ENCODE measurements at places on chromosomes 3 and 15.
A peak's percentile ranks its signal among the peaks of the same experiment; 100 is the strongest.

- DNase-seq: peak; percentile 6
These were observed 517 bp downstream of the FBN1 start for GRCh38 chr15:48644827-48645557.

- DNase-seq: no peak
These were observed 83.5 kb downstream of the SSR3 start for GRCh38 chr3:156471431-156471830.

DNA sequence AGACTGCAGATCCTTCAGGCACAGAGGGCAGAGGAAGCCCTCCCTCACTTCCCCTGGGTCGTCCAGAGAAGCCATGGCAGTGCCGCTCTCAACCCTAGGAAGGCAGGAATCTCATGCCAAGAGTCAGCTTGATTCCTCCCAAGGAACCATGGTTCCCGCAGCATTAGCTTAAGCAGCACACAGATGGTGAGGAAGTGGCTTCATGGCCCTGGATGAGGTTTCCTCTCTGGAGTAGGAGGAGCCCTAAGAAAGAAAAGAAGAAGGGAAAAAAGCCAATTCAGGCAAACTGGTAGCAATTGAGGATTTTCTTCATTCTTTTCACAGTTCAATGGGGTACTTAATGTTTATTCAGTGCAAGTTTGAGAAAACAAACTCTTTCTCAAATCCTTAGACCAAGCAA lies 2.9 kb downstream of the RBSN start:
- no peak for DNase-seq

DNA sequence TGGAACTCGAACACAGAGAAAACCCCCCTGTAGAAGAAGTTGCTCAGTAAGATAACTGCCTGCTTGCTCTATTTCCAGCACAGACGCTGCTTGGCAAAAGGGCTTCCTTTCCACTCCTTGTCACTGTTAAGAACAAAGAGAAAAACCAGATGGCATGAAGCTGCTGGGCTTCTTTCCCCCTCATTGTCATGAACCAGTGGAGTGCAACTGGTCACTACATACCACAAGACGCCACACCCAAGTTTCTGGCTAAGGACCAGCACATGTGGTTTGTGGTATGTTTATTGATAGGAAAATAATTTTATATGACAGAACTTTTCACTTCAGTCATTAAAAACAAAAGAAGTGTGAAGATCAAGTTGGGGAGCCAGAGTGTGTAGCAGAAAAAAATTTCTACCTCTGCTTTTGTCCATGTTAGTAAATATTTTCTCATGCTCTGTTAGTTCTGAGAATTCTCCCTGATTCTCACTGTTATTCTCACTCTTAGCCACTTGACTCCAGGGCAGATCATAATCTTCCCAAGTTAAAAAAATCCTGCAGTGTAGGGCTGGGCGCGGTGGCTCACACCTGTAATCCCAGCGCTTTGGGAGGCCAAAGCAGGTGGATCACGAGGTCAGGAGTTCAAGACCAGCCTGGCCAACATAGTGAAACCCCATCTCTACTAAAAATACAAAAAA lies 37.9 kb downstream of the CLK3 start:
- DNase-seq: no peak

DNA sequence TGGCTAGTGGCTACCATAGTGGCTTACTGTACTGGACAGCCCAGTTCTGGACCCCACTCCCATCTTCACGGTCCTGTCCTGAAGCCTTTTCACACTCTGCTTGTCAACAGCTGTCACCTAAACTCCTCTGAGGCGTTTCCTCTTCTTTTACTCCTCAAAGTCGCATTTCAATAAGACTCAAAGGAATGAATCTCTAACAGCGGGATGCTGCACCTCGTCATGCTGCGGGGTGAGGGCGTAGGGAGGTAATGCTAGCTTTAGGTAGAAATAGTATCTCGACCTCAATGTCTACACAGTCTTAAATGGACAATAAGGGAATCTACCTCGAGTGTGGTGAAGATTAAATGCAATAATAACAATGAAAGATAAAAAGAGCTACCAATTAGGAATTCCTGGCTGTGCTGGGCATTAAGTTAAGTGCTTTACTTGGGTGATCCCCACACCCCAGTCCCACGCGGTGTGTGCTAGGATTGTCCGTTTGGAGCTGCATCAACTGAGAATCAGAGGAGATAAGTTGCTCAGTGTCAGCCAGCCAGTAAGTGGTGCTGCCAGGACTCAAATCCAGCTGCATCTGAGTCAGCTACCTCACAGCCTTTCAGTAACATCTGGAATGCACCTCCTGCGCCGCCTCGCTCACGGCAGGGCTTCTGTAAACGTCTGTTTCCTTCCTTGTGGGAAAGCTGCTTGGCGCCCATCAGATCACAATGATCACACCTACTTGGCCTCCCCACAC lies 14.0 kb downstream of the PLA2G4D start:
- DNase-seq: no peak

DNA sequence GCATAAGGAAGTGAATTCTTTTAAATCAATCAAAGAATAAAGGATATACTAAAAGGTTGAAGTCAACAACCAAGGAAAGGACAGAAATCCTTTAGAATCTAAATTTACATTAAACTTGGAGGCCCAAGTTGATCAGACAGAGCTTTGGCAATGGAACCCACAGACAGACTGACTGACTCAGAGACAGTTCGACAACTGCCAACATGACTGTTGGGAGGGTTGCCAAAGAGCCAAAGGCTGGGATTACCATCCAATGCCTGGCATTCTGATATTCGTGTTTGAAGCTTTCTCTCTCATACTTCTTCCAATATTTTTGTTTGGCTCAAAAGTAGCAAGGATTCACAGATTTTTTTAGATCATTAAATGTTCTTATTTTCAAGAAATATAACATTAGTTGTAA lies 406.1 kb downstream of the PLCL2 start:
- DNase-seq: no peak

GRCh38 chr15:66251790-66252684 lies 1.5 kb downstream of the MEGF11 start:
- DNase-seq: peak; percentile 54

- DNase-seq: no peak
These were observed 15.9 kb downstream of the ARHGAP31 start for GRCh38 chr3:119310071-119310470.

GRCh38 chr3:184756151-184757021 lies 44.5 kb upstream of the MAGEF1 start:
- no peak for DNase-seq

- no peak for DNase-seq
These were observed 130.3 kb upstream of the WNT5A start for GRCh38 chr3:55617385-55617784.

GRCh38 chr3:28841441-28841840 lies 439.4 kb upstream of the RBMS3 start:
- peak; percentile 1 for DNase-seq

DNA sequence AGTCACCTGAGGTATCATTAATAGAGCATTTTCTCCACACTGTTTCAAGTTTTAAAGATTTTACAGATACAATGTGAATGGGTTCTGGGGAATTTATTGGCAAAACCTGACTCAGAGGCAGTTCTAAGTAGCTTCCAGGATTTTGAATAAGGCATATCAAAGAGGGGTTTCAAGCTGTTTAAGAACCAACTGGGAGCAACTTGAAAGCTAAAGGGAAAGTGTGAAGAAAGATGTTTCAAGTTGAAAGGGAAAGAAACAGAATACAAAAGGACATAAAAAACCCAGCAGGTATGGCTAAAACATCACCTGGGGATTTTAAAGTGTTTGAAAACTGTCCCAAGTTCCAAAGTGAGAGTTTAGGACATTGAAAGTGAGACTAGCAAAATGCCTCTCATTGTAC lies 17.8 kb upstream of the SERPINI2 start:
- no peak for DNase-seq

GRCh38 chr3:120022729-120023128 lies 71.5 kb downstream of the GSK3B start:
- no peak for DNase-seq

DNA sequence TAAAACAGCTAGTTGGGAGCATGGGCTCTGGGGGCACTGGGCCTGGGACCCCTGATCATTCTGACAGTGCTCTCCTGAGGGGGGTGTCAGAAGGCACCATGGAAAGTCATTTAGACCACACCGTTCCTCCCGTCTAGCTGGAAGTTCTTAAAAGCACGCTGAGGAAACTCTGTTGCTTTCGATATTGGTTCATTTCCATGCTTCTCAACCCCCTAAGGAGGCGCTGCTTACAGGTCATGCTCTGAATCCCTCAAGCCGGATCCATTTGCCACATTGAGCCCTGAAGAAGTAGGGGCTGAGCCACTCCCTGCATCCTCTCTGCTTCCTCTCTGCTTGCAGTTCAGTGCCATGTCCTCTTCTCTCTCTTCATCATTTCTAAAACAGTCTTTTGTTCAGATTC lies 187.2 kb downstream of the CACNA2D3 start:
- no peak for DNase-seq

DNA sequence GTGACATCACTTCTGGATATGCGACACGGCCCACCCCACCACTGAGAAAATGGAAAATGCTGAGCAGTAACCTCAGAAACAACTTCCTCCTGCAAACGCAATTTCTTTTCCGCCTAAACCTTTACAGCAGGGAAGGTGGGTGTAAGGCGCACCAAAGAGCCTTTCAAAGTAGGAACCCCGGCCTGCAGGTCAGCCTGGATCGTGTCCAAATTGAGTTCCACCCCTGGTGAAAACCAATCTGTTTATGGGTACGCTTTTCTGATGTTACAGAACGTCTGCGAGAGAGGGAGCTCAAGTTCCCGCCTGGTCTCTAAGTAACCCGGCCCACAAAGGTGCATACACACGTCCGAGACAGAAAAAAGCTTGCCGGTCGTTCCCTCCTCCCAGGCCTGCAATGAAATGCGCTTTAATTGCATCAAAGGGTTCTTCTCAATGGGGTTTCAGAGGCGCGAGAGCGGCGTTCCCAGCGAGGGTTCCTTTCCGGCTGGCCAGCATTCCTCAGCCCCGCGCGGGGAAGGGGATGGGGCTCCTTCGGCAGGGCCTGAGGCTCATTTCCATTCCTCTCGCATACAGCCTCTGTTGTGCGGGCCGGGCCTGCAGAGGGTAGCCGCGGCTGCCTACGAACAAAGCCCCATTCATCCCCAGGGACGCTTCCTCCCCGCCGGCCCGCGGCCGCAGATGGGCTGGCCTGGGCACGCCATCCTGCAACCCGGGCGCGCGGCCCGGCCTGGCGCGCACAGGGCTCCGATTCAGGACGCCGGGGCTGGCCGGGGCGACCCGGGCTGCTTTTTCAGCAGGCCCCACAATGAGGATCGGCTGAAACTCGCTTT lies 138.1 kb downstream of the TMCO5A start:
- no peak for DNase-seq

DNA sequence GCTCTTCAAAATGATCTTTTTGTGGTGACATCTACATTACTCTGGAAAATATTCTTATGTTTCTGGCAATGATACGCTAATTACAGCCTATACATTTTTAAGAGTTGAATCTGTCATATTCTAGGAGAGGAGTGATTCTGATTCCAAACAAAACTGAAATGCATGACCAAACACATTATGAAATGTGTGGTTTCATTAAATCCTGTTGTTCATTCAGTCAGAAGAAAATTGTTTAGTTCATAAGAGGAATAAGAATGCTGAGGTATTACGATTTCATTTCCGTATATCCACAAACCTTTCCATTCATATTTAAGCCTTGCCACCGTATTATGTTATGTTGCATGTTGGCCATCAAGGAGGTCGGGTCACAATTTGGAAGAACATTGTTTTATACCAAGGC lies 345.1 kb downstream of the FEZF2 start:
- DNase-seq: no peak

- no peak for DNase-seq
These were observed 440.5 kb downstream of the NTRK3 start for GRCh38 chr15:87816016-87816415.

- DNase-seq: no peak
These were observed 156.3 kb downstream of the LPP start for GRCh38 chr3:188310270-188310710.

GRCh38 chr3:100105501-100105900 lies 8.8 kb downstream of the FILIP1L start:
- no peak for DNase-seq

- no peak for DNase-seq
These were observed 30.8 kb downstream of the ACSBG1 start for GRCh38 chr15:78203346-78204225.

DNA sequence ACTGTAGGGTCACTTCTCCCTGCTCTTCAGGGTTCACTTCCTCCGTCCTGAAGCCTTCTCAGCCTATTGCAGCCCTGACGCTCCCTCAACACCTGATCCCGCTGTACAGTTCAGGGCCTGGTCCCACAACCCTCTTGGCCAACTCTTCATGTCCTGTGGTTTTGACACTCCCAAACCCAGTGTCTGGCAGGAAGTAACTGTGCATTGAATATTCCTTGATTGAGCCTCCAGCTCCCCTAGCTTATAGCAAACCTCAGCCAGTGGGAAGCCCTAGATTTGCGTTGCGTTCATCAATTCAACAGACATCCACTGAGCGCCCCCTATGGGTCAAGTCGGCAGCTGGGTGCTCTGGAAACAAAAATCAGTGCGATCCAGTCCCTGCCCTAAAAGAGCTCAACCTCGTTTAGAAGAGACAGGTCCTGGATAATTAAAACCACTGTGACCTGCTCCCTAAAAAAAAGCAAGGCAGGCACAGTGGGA lies 13.5 kb downstream of the UBAP1L start:
- DNase-seq: peak; percentile 45

DNA sequence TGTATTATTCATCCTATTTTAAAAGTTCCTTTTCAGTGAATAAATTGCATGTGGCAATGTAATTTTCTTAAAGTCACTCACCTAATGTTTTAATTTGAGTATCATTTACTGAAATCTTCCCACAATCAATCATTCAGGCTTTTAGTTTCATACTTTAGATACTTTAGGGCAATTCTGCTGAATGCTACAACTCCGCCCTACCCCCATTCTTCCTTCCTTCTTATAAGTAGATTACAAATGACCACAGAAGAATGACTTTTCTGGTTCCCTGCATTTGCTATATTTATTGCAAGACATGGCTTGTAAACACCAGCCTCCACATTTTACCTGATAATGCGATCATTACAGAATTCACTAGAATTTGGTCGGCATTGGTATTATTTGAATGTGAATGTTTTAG lies 1061.9 kb downstream of the FHIT start:
- DNase-seq: no peak

DNA sequence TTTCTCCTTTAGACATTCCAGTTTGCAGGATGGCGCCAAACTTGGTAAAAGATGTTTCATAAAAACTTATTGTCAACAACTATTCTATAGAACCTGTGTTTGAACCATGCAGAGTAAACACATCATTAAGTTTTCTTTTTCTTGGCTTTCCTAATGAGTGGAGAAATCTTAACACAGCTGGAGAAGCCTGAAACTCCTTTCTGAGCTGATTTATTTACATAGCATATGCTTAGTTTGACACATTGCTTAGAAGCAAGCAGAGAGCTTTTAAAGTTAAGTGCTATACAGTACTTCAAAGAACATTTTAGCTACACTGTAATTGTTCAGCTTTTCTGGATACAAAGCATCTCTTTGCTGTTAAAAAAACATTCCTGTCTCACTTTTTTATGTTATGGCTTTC lies 61.0 kb upstream of the PAQR5 start:
- DNase-seq: no peak

- DNase-seq: no peak
These were observed 14.2 kb upstream of the ZBTB20 start for GRCh38 chr3:115161168-115161834.

DNA sequence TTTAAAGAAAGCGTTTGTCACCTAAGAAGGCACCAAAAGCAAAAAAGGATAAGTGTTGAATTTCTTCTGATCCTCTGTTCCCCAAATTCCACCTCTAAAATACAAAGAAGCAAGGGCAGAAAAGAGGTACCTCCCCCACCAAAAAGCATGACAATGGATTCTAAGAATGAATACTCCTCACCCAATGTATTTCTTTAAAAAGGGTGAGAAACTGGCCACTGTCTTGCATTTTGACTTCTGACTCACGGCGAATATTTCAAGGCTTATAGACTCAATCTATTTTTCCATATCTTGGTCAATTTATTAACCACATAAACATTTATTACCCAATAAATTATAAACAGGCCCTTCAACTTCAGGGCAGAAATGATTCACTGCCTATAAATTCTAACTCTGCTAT lies 131.1 kb downstream of the NR1I2 start:
- no peak for DNase-seq
